Activated CD4-positive, alpha-beta memory T cell treated with anti-CD3 and anti-CD28 coated beads, Interleukin-2, amount 10 ng/mL, durations not matched to agents 7 days and 5 days (primary cell): ENCODE measurements at places on chromosomes 16 and 17. TPM values are rescaled to one million over a fixed set of nuclear protein-coding genes. Genes with fewer than 3 reads are reported as not detected.

The RGS11 gene
- total RNA-seq = 0.40 TPM

The CD300LB gene
- not detected for total RNA-seq

The TNFSF13 gene
- 2.0 TPM for total RNA-seq

GRCh38 chr16:54128629-54129234, 157.9 kb downstream of the IRX3 start:
- no peak for DNase-seq
- H3K27me3 ChIP-seq = peaks cover 8% of the 10 kb centered on the region
- no peak overlapping the region for H3K4me3 ChIP-seq
- no peaks in the 10 kb centered on the region for H3K36me3 ChIP-seq
- no peak overlapping the region for H3K27ac ChIP-seq

The OTOA gene
- total RNA-seq = 0.18 TPM

DNA sequence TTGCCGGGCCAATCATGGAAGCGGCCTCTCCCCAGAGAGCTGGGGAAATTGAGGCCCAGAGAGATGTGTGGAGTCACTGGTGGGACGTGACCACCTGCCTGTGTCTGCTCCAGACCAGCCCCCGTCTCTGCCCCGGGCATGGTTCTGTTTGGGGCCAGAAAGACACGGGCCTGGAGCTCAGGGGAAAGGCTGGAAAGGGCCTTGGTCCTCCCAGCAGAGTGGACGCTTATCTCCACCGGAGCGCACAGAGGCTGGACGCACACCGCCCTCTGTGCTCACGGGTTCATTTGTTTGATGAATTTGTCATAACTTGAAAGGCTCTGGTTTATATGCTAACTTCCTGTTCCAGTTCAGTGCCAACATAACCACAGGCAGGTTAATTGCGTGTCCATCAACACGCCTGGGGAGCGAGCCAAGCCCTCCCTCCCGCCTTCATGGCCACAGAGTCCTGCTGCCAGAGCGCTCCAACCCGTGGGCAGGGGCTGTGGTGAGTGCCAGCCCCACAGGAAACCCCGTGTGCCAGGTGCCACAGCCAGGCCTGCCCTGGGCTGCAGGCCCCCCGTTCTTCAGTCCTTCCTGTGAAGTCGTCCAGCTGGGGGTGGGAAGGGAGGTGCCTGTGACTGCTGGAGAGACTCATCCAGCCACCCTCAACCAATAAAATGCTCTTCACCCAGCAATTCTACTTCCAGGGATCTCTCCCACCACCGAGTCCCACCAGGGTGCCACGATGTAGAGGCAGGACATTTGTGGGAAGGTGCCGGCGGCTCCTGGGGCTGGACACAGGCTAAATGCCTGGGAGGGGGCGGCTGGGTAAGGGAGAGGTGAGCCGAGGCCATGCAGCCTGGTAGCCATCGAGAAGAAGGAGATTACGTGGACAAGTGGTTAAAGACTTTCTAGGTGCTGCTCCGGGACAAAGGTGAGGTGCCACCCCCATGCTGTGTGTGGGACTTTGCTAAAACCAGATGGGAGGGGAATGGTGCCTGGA, 29.4 kb upstream of the BAHCC1 start:
- no peaks in the 10 kb centered on the region for H3K36me3 ChIP-seq
- no peak overlapping the region for H3K4me3 ChIP-seq
- peak overlapping the region; percentile 38 for H3K27ac ChIP-seq
- DNase-seq = peak; percentile 31
- H3K27me3 ChIP-seq = peaks cover 40% of the 10 kb centered on the region

The SLC9A5 gene
- total RNA-seq = 2.8 TPM

DNA sequence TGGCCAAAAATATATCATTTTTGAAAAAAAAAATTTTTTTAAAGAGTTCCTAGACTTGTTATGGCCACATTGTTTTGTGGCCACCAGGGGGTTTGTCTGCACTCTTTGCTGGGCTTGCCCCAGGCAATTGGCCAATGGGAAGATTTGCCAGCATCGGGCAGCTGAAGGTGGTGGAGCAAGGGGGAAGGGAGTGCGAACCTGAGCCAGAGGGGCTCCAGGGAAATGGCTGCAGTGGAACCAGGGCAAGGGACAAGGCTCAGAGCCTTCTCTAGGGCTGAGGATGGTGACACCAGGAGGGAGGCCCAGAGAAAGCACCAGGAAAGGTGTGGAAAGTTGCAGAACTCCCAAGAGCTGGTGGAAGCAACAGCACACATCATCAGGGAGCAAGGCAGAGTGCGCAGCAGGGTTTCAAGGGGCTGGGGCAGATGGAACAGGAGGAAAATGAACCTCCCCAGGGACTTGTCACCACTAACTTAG, 15.5 kb upstream of the CMIP start:
- peaks cover 16% of the 10 kb centered on the region for H3K4me1 ChIP-seq
- H3K36me3 ChIP-seq = no peaks in the 10 kb centered on the region
- DNase-seq = no peak

The KIFC3 gene
- not detected for total RNA-seq

GRCh38 chr16:56048425-56049105, 142.7 kb upstream of the GNAO1 start:
- DNase-seq = no peak
- peaks cover 9% of the 10 kb centered on the region for H3K27me3 ChIP-seq
- H3K27ac ChIP-seq = no peak overlapping the region
- H3K4me1 ChIP-seq = no peaks in the 10 kb centered on the region

- peak overlapping the region; percentile 35 for H3K4me3 ChIP-seq
- no peak overlapping the region for H3K27ac ChIP-seq
- peaks cover 11% of the 10 kb centered on the region for H3K27me3 ChIP-seq
- no peaks in the 10 kb centered on the region for H3K36me3 ChIP-seq
Measured at GRCh38 chr16:2719328-2720063, 528 bp downstream of the PRSS27 start.

GRCh38 chr17:45874151-45874550, 20.2 kb upstream of the MAPT start:
- no peak overlapping the region for H3K27ac ChIP-seq
- H3K27me3 ChIP-seq = peaks cover 8% of the 10 kb centered on the region
- DNase-seq = no peak

The ZG16 gene
- total RNA-seq = not detected

GRCh38 chr17:55601874-55602364, 90.7 kb upstream of the SMIM36 start:
- H3K27me3 ChIP-seq = peaks cover 30% of the 10 kb centered on the region
- H3K36me3 ChIP-seq = no peaks in the 10 kb centered on the region
- no peak for DNase-seq
- H3K4me3 ChIP-seq = no peak overlapping the region
- H3K27ac ChIP-seq = no peak overlapping the region

DNA sequence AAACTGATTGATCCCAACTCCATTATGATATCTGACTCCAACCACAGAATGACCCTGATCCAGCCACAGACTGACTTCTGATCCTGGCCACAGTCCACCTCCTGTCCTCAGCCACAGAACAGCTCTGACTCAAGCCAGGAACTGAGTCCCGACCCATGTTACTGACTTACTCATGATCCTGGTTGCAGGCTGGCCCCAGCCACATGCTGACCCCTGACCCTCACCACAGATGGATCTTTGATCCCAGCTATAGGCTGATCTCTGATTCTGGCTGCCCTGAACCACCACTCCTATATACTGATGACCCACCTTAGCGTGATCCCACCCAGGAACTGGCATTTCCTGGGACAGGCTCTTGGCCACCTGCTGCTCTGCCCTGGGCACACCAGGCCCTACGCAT, 32.2 kb upstream of the IL21R start:
- peak overlapping the region; percentile 49 for H3K27ac ChIP-seq
- no peak overlapping the region for H3K4me3 ChIP-seq
- H3K4me1 ChIP-seq = peaks cover 46% of the 10 kb centered on the region
- DNase-seq = no peak

GRCh38 chr16:72937360-72937759, 110.6 kb downstream of the ZFHX3 start:
- H3K27me3 ChIP-seq = no peaks in the 10 kb centered on the region
- peaks cover 2% of the 10 kb centered on the region for H3K4me1 ChIP-seq
- H3K4me3 ChIP-seq = no peak overlapping the region
- no peaks in the 10 kb centered on the region for H3K36me3 ChIP-seq
- DNase-seq = no peak

DNA sequence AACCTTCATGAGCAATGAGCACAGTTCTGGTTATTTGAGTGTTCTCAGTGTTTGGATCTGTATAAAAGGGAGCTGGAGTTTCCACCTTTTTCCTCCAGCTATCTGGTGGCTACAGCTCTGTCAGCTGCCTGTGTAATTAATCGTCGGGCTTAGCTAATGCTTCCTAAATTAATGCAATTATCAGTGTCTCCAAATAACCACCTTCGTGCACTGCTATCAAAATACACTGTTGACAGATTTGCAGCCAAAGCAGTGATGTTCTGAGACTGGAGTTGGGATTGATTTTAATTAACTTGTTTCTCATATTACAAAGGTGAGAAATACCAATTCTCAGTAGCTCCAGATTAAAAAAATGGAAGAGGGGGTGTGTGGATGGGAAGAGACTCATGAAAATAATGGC, 325.8 kb downstream of the CBLN1 start:
- H3K4me3 ChIP-seq = no peak overlapping the region
- H3K36me3 ChIP-seq = no peaks in the 10 kb centered on the region
- no peaks in the 10 kb centered on the region for H3K4me1 ChIP-seq
- H3K27me3 ChIP-seq = no peaks in the 10 kb centered on the region
- no peak overlapping the region for H3K27ac ChIP-seq
- DNase-seq = no peak

- H3K27me3 ChIP-seq = no peaks in the 10 kb centered on the region
- no peak overlapping the region for H3K4me3 ChIP-seq
- H3K27ac ChIP-seq = no peak overlapping the region
- DNase-seq = no peak
- peaks cover 2% of the 10 kb centered on the region for H3K4me1 ChIP-seq
- H3K36me3 ChIP-seq = peaks cover 9% of the 10 kb centered on the region
Measured at GRCh38 chr17:37317867-37318266, 57.9 kb upstream of the C17orf78 start.

The EFCAB5 gene
- total RNA-seq = 1.6 TPM

DNA sequence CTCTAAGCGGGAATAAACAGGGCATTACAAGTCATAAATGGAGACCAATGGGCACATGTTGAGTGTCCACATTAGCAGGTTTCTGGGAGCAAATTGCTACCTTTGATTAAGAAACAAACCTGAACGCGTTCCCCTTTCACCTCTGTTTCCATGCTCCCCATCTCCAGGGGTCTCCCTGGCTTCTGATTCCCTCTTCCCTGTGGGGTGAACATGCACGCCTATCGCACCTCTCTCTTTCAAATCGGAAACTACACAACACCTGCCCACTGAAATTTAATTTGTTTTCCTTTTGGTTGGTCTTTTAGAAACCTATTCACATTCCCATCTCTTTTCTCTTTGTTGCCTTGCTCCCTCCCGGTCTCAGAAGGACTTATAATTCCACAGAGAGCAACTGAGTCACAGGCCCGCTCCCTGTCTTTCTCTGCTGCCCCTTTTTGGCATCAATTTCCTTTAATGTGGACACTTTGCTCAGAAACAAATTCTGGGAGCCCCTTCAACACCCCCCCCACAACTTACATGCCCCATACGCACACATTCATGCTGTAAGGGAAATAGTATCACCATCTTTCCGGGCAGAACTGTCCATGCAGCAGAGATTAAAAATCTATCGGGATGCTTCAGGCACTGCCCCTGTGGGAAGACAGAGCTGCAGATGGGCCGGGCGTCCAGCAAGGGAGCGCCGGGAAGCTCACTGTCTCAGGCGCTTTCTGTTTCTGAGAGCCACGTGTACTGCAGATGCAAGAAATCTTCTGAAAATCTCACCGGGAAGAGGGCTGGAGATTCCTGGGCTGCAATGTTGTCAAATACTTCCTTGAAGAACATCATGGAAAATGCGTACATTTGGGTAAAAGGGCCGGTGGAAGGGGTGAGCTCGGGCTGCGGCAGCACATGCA, 7.2 kb upstream of the FOXF1 start:
- H3K4me1 ChIP-seq = peaks cover 14% of the 10 kb centered on the region
- DNase-seq = no peak
- peaks cover 90% of the 10 kb centered on the region for H3K27me3 ChIP-seq
- no peak overlapping the region for H3K27ac ChIP-seq
- H3K4me3 ChIP-seq = no peak overlapping the region

DNA sequence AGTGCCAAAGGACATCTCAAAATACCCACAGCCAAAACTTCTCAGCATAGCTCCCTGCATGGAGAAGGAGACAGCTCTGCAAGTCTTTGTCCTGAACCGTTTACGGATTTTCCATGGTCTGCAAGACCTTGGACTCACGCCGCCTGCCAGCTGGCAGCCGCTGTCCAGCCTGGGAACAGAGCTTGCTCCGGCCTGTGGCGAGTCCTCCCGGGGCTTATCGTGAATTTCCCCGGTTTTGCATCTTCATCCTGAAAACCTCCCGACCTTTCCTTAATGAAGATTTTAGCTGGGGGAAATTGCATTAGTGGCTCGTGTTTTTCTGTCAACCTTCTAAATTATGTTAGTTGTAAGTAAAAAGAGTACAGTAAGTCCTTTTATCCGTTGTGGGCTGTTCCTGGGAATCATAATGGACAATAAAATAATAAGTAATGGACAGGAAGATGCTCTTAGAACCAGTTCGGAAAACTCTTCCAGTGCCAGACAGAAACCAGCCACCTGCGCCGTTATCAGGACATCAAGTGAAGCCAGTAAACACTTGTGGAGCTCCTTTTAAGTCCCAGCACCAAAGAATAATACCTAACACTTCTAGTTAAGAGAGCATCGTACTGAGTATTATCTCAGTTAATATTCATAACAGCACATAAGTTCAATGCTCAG, 112.4 kb upstream of the NOL11 start:
- no peak for DNase-seq
- H3K27ac ChIP-seq = no peak overlapping the region
- H3K27me3 ChIP-seq = no peaks in the 10 kb centered on the region
- no peak overlapping the region for H3K4me3 ChIP-seq
- no peaks in the 10 kb centered on the region for H3K4me1 ChIP-seq

GRCh38 chr16:64627781-64628180, 494.1 kb downstream of the CDH11 start:
- H3K27ac ChIP-seq = no peak overlapping the region
- no peak overlapping the region for H3K4me3 ChIP-seq
- H3K4me1 ChIP-seq = no peaks in the 10 kb centered on the region
- no peaks in the 10 kb centered on the region for H3K27me3 ChIP-seq

DNA sequence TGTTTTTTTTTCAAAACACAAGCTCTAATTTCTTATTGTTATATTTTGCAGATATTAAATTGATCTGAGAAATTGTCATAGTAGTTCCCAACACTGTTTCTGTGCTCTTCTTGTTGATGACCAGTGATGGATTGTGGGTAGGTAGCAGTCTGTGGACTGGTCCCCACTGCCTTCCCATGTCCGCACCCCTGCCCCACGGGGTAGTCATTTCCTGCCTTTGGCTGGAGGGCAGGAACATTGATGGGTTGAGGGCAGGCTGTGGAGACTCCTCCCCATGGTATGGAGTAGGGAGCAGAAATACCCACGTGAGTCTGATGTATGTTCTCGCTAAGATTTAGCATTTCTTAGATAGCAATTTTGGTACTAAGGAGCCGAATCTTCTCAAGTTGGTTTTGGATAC, 762.0 kb downstream of the CDH8 start:
- H3K27me3 ChIP-seq = no peaks in the 10 kb centered on the region
- H3K27ac ChIP-seq = no peak overlapping the region
- H3K4me1 ChIP-seq = no peaks in the 10 kb centered on the region

DNA sequence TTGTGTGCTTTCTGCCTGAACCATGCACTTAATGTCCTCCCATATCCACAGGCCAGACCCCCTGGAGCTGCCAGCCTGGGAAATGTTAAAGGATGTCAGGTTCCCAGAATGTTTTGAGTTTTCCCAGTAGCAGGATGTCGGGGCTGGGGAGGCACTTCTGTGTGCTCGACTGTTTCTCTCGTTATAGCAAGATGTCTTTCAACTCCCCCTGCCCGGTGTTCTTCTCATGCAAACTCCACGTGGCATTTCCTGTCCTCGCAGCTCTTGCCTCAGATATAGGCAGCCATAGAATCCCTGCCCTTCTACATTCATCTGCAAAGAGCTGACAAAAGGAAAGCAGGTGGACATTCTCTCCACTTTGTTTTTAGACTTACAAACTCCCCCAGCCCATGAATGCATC, 457.2 kb upstream of the CDH11 start:
- no peak overlapping the region for H3K27ac ChIP-seq
- H3K27me3 ChIP-seq = no peaks in the 10 kb centered on the region
- DNase-seq = no peak
- no peaks in the 10 kb centered on the region for H3K36me3 ChIP-seq

The KRTAP9-8 gene
- not detected for total RNA-seq
